ENCODE measurements at places on chromosomes 1 and 21. TPM values are rescaled to one million over a fixed set of nuclear protein-coding genes. Genes with fewer than 3 reads are reported as not detected.

DNA sequence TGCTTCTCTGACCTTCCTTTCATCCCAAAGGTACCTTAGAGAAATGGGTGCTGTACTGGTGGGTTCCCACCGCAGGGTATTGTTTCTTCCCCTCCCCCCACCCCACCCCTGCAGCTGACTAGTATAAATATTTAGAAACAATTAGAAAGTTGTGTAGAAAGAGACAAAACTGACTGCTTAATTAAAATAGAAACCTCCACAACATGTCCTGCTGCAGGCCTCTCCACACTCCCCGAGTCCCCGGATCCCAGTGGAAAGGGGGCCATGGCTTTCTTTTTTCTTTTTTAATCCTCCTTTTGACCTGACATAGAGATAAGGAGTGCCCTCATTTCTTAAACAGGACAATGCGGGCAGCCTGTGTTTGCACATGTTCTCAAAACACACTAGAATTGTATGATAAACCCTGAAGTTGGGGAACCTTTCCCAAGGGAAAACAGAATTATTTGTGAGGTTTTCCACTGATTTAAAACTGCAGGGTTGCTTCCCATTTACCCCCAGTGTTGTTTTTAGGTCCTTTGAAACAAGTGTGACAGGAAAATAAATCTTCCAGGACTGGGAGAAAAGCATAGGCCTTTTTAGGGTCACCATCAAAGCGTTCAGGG is 1.7 kb downstream of the RHOU start:
- no peak for DNase-seq

DNA sequence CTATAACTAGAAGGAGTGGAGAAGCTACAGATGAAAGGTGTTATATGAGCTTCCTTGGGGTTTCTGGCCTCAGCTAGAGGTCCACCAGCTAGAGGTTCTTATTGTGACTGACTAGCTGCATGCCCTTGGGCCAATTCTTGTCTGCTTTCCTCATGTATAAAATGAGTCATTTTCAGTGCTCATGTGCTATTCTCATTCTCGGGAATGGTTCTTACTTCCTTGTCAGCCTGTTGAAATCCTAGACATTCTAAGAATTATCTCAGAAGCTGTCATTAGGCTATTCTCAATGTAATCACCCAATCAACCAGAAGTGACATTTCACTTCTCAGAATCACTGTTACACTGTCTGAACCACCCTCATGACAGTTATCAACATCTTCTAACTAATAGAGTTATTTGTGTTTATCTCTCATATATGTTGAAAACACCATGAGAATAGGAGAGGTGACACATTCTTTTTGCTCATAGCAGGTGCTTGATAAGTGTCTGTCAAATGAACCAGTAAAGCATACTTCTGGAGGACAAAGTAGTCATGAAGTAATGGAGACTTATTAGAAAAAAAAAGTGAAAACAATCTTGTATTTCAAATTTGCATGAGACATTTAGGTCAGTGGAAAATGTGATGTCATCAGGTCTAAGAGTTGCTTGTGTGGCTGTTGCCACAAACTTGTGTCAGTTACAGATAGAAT is 122.8 kb upstream of the IVNS1ABP start:
- no peak for DNase-seq

The CD53 gene
- 10.2 TPM for total RNA-seq

DNA sequence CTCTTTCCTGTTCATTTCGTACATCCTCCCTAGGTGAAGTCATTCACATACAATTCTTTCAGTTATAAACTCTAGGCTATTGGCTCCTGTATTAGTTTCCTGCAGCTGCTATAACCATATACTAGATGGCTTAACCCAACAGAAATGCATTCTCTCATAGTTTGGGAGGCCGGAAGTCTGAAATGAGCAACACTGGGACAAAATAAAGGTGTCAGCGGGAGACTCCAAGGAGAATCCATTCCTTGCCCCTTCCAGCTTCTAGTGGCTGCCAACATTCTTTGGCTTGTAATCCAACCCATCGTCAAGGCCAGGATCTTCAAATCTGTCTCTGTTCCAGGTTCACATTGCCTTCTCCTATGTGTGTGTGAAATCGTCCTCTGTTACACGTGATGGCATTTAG is 71.3 kb downstream of the TOR3A start:
- no peak for DNase-seq

- no peak for DNase-seq
These were observed 72.9 kb upstream of the SPAG17 start for GRCh38 chr1:118257946-118258345.

The FCRL5 gene
- not detected for total RNA-seq

GRCh38 chr21:45225041-45225740 is 62.5 kb downstream of the POFUT2 start:
- no peak for DNase-seq

The NGF gene
- total RNA-seq, result 0.27 TPM

GRCh38 chr1:219581344-219581743 is 31.6 kb downstream of the ZC3H11B start:
- DNase-seq, result no peak

GRCh38 chr1:21324368-21325141 is 34.3 kb upstream of the ECE1 start:
- DNase-seq, result peak; percentile 87

The AIRE gene
- total RNA-seq, result not detected

- DNase-seq, result no peak
These were observed 43.3 kb upstream of the TSNAX start for GRCh38 chr1:231485029-231485784.

GRCh38 chr1:33361532-33362235 is 40.8 kb upstream of the A3GALT2 start:
- DNase-seq, result no peak

DNA sequence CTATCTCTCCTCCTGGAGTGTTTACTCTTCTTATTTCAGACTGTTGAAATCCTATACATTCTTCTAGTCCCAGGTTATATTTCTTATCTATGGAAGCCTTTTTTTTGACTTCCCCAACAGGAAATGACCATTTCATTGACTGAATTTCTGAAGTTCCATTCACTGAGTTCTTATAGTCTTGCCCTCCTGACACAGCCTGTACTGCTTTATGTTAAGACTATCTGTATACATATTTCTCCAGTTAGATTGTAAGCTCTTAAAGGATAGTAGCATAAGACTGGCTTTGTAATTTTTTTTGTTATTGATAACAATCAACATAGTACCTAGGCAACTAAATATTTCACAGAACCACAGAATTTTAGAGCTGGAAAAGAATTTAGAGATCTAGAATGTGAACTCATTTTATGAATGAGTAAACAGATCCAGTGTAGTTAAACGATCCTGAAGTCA is 14.9 kb upstream of the MACF1 start:
- DNase-seq, result no peak

The ITGB2 gene
- total RNA-seq, result 11.2 TPM

GRCh38 chr21:34367320-34367935 is 3.6 kb downstream of the KCNE2 start:
- DNase-seq, result no peak

GRCh38 chr1:180842052-180842451 is 70.6 kb upstream of the KIAA1614 start:
- no peak for DNase-seq

- no peak for DNase-seq
These were observed 152.4 kb downstream of the TOMM20 start for GRCh38 chr1:234975941-234976860.

DNA sequence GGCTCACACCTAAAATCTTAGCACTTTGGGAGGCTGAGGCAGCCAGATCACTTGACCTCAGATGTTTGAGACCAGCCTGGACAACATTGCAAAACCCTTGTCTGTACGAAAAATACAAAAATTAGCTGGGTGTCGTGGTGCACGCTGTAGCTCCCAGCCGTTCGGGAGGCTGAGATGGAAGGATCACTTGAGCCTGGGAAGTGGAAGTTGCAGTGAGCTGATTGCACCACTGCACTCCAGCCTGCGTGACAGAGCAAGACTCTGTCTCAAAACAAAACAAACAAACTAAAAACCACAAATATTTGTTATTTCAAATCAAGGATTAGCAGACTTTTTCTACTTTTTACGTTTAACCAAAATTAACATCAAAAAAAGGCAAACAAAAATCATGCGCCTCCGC is 31.3 kb downstream of the INKA2 start:
- DNase-seq, result no peak

The SERTAD4 gene
- 0.48 TPM for total RNA-seq

The C1orf226 gene
- total RNA-seq, result 0.28 TPM

GRCh38 chr1:109514846-109515245 is 5.3 kb upstream of the AMIGO1 start:
- DNase-seq, result no peak

DNA sequence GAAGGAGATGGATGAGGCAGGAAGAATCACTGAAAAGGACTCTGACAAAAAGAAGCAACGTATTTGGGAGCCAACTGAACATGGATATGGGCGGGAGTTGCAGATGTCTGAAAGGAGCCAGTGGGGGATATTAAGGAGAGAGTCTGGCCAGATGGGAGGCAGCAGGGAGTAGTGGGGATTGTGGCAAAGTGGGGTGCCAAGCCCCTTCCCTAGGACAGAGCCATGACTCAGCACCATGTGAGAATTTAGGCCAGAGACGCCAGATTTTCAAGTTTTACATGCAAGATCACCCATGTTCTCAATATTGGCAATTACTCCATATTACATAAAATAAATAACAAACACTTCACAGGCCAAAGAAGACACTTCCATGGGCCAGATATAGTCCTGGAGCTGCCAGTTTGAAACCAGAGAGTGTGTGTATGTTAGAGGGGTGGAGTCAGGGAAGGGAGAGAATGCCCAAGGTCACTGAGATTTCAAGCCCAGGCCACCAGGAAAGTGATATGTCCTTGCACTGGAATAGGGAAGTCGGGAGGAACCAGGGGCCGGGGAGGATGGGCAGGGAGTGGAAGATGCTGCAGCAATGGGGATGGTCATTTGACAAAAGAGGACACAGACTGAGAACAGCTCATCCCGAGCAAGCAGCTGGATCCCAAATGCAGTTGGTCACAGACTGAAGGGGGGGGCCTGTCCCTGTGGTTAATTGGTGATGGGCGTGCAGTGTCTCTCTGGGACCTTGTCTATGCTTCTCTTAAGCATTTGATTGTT is 23.5 kb downstream of the TMEM51 start:
- DNase-seq, result no peak

The CFAP126 gene
- not detected for total RNA-seq

DNA sequence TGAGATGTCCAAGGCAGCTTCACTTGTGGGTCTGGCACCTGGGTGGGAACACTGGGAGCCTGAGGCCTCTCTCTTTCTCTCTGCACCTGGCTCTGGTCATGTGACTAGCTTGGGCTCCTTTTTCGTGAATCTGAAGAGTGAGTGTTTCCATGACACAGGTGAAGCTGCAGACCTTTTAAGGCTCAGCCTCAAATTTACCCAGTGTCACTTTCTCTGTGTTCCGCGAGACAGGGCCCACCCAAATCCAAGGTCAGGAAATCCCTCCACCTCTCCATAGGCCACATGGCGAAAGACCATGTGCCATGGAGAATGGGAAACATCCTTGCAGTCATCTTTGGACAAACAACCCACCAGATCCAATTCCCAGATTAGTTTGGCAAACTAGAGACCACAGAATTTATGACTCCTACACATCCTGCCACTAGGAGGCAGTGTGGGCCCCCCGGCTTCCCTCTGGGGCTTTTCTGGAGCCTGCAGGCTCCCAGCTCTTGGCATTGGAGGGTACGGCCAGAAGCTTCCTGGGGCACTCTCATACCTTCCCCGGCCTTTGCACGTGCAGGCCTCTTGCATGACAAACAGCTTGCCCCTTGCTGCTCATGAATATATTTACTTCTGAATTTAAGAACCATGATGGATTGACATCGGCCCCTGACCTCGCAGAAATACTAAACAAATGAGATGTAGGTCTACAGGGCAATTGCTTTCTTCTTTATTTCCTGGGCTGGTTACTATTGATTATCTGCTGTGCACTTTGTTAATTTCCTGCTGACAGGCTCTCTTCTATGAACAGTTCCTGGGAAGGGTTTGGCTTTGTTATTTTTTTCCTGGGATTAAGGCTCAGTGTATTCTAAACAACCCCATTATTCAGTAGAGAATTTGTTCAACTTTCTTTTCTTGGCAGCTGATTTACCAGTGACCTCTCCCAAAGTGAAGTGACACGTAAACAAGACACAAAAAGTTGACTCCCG is 180.7 kb downstream of the KAZN start:
- peak; percentile 20 for DNase-seq

DNA sequence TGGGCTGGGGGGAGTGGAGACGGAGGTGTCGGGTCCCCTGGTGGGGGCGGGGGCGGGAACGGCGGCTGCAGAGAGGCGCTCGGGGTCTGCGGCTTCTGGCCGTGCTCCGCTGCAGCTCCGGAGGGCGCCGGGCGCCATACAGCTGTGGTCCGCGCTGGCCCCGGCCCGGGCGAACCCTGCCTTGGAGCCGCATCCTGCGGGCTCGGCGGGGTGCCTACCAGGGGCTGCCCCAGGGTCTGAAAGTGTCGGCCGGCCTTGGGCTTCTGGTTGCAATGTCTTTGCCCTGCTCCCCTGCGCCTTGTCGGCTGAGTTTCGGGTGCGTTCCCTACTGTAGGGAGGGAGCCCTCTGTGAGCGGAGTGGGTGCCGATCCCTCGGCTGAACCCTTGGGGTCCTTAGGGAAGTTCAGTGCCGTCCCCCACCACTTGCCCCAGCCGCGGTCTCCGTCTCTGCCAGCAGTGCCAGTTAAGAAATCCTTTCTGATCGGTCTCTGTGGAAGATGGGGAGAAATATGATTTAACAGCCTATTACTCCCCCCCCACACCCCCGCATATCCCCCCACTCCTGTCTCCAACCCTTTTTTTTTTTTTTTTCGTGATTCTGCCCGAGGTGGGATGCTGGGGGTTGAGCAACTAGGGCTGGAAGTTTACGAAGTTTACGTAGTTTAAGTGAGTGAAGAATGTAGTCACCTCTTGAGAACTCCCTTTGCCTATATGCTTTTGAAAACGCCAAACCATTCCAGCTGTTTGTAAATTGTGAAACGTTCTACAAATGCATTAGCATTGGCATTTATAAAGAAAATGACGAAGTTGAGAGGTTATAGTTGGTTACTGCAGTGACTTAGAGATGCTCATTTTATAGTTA is 588 bp downstream of the NEXN start:
- DNase-seq, result peak; percentile 76

DNA sequence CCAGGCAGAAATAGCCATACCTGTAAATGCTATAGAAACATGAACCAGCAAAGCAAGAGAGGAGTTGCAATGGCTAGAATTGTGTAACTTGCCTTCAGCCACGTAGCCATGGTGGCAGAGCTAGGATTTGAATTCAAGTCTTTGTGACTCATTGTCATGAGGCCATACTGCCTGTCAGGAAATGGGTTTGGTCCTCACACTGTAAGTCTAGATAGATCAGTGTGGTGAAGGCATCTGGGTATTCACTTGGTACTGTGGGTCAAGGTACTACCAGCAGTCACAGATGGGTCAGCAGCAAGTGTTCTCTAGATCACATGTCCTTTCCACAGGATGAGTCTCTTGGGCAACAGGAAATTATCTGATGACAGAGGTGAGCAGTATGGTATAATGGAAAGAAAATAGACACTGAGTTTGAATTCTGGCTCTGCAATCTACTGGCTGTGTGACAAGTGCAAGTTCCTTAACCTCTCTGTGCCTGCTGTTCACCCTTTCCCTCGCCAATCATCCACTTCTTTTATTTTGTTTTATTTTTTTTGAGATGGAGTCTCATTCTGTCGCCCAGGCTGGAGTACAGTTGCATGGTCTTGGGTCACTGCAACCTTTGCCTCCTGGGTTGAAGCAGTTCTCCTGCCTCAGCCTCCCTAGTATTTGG is 36.9 kb downstream of the FGGY start:
- no peak for DNase-seq

GRCh38 chr1:39269791-39270342 is 65.4 kb downstream of the MACF1 start:
- no peak for DNase-seq

The FCRL3 gene
- total RNA-seq, result 0.25 TPM

The SF3B4 gene
- 13.0 TPM for total RNA-seq

Data from psoas muscle (tissue), 8 donors.